Subcutaneous adipose tissue (tissue), 4 donors: ENCODE measurements at places on chromosomes 4 and X. TPM values are rescaled to one million over a fixed set of nuclear protein-coding genes. Genes with fewer than 3 reads are reported as not detected.

Gene LRP2BP
- 2.1 TPM for total RNA-seq

Gene ZDHHC15
- 0.75 TPM for total RNA-seq

Gene MTNR1A
- total RNA-seq, result not detected

Gene SSX2
- not detected for total RNA-seq

Gene DCAF12L1
- total RNA-seq, result not detected

Gene MGARP
- total RNA-seq, result not detected

Gene EVC
- 23.5 TPM for total RNA-seq

Gene TCP11X1
- total RNA-seq, result not detected

Gene CWH43
- not detected for total RNA-seq

Gene ALAS2
- total RNA-seq, result 3.5 TPM

Gene GPRASP1
- 7.7 TPM for total RNA-seq

Gene GLOD5
- total RNA-seq, result not detected

Gene NDST4
- total RNA-seq, result not detected

Gene BMP3
- total RNA-seq, result 8.1 TPM

Gene PDGFRA
- total RNA-seq, result 91.0 TPM

Gene TMEM271
- not detected for total RNA-seq

Gene P2RY10
- 0.65 TPM for total RNA-seq

Gene HPGD
- total RNA-seq, result 167 TPM

Gene MAGEA4
- total RNA-seq, result not detected

Gene ARMCX1
- 45.6 TPM for total RNA-seq

Gene FABP2
- not detected for total RNA-seq

Gene STARD8
- 25.4 TPM for total RNA-seq

Gene GNPDA2
- 11.9 TPM for total RNA-seq

Gene TRIM75
- not detected for total RNA-seq

Gene VEGFC
- total RNA-seq, result 15.7 TPM

Gene FAM149A
- total RNA-seq, result 17.0 TPM

Gene TRPC3
- total RNA-seq, result 0.51 TPM

Gene LIMCH1
- 28.9 TPM for total RNA-seq

Gene SLC10A4
- total RNA-seq, result not detected

Gene GPR119
- total RNA-seq, result not detected

Gene LCORL
- 19.2 TPM for total RNA-seq

Gene HSFX4
- not detected for total RNA-seq

Gene SSX4B
- not detected for total RNA-seq

Gene PDCL2
- not detected for total RNA-seq

Gene ARHGEF6
- total RNA-seq, result 73.3 TPM

Gene KLKB1
- not detected for total RNA-seq

Gene CT55
- total RNA-seq, result not detected

Gene TMEM154
- total RNA-seq, result 0.38 TPM

Gene SOWAHB
- not detected for total RNA-seq

Gene KCTD8
- total RNA-seq, result 0.17 TPM

Gene NAT8L
- 10.1 TPM for total RNA-seq

Gene SRPX2
- total RNA-seq, result 79.9 TPM

Gene KCNE5
- 1.0 TPM for total RNA-seq

Gene CYTL1
- not detected for total RNA-seq

Gene SMARCA1
- 39.9 TPM for total RNA-seq

Gene BMPR1B
- 0.38 TPM for total RNA-seq

Gene SYTL4
- total RNA-seq, result 95.3 TPM

Gene HHIP
- total RNA-seq, result 1.9 TPM

Gene PLXNB3
- 28.2 TPM for total RNA-seq

Gene LEF1
- not detected for total RNA-seq

Gene TFDP3
- not detected for total RNA-seq

Gene ZNF141
- 22.9 TPM for total RNA-seq

Gene IBSP
- total RNA-seq, result not detected

Gene CFAP47
- 0.22 TPM for total RNA-seq

Gene TLL1
- total RNA-seq, result 4.7 TPM

Gene NHSL2
- 8.4 TPM for total RNA-seq
